ENCODE measurements at places on chromosomes 7 and 10.

- peak; percentile 51 for DNase-seq
Observed at GRCh38 chr10:72316748-72317435, 37.8 kb downstream of the DNAJB12 start.

DNA sequence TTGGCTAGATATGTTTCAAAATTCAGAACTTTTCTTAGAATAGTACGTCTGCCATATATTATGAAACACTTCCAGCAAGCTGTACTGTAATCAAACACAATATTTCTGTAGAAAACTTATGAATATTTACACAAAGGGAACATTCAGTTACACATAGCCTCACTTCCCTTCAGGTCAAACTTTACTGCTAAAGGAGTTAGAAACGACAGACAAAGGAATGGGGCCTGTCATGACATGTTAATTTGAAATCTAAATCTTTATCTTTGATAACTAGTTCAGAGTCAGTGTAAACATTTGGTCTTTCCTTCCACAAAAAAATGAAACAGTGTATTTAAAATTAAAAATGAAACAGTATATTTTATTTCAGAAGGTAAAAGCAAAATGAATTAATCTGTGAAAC is 1.0 kb upstream of the CROT start:
- DNase-seq: no peak

- DNase-seq: no peak
Observed at GRCh38 chr10:59012839-59013238, 163.6 kb upstream of the PHYHIPL start.

- DNase-seq: no peak
Observed at GRCh38 chr7:35878351-35878750, 77.5 kb downstream of the SEPTIN7 start.

- DNase-seq: no peak
Observed at GRCh38 chr10:12419262-12419847, 70.0 kb downstream of the CAMK1D start.

DNA sequence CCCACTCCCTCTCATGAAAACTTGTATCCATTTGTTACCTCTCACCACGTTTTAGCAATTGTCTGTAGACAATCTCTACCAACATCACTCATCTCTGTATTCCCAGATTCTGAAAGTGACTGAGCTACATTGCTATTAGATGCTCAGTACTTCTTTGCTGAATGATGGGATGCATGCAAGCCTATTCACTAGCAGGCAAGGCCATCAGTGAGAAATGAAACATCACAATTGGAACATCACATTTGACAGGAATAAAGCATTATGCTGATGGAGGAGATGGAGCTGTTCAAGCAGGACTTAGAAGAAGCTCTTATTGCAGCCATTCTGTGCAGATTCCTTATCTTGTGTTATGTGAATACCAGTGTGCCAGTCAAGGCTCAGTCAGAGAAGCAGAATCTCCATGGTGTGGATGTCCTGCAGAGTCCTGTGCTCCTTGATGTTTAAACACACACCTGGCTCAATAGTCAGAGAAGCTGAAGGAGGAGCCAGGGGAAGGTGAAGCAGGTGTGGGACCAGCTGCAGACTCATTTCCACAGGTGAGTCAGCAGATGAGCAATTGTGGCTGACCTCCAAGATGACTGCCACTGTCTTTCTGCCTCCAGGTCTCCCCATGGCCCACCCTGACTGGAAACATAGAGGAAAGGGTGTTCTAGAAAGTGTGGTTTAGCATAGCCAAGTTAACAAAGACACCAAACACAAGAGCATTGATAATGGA is 965.5 kb downstream of the GRID1 start:
- DNase-seq: peak; percentile 7

- peak; percentile 82 for DNase-seq
Observed at GRCh38 chr10:70729763-70730357, 55.3 kb downstream of the TBATA start.

- no peak for DNase-seq
Observed at GRCh38 chr7:128911423-128912031, 1.0 kb upstream of the KCP start.

- DNase-seq: no peak
Observed at GRCh38 chr10:123743441-123744223, 77.5 kb downstream of the GPR26 start.

DNA sequence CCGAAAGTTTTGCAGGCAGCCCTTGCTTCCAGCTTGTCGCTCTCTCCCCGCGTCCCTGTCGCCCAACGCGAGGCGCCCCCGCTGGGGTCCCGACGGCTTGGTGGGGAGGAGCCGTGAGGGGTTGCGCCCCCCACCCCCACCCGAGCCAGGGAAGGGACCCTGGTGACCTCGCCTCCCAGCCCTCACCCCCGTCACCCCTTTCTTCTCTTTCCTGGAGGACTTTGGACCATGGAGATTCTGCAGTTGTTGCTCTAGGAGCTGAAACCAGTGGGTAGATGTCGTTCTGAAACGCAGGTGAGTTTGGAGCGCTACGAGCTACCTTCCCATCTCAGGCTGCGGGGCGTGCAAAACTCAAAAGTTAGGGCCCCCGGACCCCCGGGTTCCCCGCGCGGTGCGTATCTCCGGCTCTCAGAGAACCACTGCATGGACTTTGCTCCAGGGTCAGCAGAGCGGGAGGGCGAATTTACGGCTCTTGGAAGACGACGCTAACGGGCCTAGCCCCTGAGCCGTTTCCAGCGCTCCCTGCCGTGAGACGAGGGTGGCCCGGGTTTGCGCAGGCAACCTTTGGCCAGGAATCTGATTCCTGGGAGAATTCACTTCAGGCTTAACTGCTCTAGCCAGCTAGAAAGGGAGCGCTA is 684 bp upstream of the ATXN7L1 start:
- no peak for DNase-seq

GRCh38 chr7:141874787-141875186 is 33.5 kb upstream of the PRSS37 start:
- no peak for DNase-seq

DNA sequence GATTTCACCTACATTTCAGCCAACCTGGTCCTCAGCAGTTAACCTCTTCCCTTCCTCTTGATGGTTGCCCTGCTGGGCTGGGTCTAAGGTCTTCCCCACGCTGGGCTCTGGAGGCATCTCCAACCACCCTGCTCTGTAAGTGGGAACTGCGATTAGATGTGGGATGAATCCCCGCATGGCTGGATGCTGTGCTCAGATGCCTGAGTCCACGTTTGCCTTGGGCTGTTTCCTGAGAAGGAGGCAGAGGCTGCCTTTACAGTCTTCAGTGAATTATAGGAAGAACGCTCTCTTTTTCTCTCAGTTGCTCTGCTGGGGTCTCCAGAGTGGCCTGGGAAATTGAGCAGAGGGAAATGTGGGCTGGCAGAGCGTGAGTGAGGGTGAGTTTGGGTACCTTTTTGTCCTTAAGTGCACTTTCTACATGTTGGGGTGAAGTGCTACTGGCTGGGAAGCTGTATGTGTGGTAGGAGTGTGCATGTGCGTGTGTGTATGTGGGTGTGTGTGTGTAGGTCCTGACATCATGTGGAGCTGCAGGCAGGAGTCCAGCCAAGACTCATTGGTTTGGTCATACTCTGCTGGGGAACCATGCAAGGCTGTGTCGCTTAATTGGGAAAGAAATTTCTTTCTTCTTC is 1.5 kb downstream of the GIMAP8 start:
- DNase-seq: no peak

DNA sequence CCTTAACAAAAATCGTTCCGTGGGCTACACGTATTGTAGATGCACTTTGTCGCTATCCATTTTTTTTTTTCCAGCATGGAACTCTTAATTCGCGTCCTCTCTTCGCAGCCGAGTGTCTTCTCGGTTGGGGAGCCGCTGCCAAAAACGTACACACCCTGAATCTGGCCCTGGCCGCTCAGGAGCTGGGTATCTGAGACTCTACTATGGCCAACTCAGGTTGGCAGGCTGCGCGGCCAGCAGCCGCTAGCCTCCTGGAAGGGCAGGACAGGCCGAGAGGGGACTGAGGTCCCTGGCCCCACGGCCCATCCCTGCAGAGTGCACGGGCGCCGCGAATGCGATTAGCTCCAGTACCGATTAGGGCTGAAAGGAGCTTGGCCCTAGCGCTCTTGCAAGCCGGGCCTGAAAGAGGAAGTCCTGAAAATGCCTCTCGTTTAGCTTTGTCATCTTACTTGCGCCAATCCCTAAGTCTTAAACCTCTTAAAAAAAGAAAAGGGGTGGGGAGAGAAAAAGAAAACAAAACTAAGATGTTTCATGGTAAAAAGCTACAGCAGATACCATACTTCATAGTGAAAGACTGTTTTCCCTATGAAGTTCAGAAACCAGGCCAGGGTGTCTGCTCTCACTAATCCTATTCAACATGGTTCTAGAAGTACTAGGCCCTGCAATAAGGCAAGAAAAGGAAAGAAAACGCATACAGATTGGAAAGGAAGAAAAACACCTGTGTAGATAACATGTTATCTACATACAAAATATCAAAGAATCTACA is 113.2 kb upstream of the RHEB start:
- DNase-seq: no peak

DNA sequence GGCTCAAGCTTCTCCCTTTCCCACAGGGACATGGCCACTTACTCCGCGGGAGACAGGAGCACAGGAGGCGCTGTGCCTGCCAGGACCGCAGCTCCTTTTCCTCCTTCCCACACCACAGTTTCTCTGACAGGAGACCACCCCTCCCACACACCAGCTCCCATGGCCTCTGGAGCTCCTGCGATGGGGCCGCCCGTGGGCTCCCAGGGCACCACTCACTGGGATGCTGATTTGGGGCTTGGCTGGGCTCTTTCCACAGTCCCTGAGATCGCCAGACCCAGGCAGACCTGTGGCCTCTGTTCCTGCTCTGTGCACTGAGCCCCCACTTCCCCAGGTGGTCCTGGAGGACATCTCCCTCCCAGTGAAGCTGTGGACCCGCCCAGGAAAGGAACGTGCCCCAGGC is 226.9 kb upstream of the SHH start:
- DNase-seq: no peak

DNA sequence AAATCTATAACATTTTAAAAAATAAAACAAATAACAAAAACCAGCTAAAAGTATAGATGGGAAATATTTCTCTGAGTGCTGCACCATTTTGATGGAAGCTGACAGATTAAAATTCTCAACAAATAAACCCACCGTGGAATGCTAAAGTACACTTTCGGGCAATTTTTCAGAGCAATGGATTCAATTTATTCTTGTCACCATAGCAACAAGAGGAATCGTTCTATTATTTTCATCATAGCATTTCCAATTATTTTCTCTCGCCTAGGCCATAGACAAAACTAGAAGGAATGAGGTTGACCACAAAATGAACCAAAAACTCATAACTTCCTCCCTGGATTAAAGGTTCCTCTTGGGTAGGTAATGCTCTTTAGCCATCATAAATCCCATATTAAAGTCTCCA is 44.6 kb upstream of the C7orf33 start:
- no peak for DNase-seq

GRCh38 chr7:132757783-132758182 is 181.5 kb upstream of the PLXNA4 start:
- no peak for DNase-seq

Data from NCI-H510A (cell line).